T-helper 2 cell treated with Interferon-gamma antibody and Interleukin-4, amounts not matched to agents 5 μg/mL and 100 μg/mL, for 36 hours (primary cell): ENCODE measurements at places on chromosomes 6 and 20.
A peak's percentile ranks its signal among the peaks of the same experiment; 100 is the strongest.

DNA sequence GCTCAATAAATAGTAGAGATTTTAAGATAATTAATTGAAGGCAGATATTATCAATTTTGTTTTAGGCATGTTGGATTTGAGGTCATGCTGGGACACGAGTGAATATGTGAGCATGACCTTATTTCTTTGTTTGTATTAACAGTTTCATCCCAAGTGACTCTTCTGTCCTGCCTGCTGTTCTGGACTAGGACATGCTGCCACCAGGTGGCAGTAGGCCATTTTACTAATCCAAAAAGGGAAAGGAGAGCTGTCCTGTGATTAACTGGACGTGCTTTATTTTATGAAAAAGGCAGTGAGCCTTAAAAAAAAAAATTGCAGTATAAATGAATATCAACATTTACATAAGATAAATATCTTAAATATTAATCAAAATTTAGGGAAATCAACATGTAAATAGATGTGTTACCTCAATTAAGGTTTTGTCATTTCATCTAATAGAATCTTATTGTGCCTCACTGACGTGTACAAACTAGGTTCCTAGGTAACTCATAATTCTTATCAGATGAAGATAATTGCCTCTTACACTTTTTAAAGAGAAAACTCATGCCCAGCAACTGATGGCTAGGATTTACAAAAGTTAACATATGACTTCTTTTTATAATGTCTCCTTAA, 49.8 kb downstream of the FRK start:
- no peaks in the 10 kb centered on the region for H3K36me3 ChIP-seq
- H3K4me1 ChIP-seq: peaks cover 6% of the 10 kb centered on the region
- peaks cover 32% of the 10 kb centered on the region for H3K27me3 ChIP-seq
- no peak overlapping the region for H3K27ac ChIP-seq
- H3K4me3 ChIP-seq: no peak overlapping the region

DNA sequence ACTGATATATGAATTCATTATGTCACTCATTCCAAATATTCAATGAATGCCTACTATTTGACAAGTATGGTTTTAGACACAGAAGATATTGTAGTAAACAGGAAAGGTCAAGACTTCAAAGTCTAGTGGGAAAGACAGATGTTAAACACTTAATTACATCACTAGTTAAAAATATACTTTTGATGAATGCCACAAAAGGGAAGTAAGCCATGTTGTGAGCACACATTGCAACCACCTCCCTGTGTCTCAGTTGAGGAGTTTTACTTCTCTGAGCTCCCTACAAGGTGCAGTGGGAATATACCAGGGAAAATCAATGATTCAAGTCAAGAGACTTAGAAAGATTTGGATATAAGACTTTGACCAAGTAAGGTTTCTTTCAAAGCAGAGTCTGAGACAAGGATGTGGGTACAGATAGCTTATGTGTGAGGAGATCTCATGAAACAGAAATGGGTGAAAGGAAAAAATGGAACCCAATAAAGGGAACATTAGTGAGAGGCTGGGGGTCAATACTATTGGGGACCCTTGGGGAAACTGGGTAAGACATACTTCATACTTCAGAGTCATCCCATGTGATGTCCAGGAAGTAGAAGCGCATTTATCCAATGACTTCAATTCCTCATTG, 503.7 kb downstream of the KIF16B start:
- no peaks in the 10 kb centered on the region for H3K36me3 ChIP-seq
- no peaks in the 10 kb centered on the region for H3K27me3 ChIP-seq
- no peak overlapping the region for H3K4me3 ChIP-seq
- no peak overlapping the region for H3K27ac ChIP-seq
- no peak for DNase-seq

GRCh38 chr20:57075603-57076002, 190.8 kb downstream of the BMP7 start:
- peaks cover 17% of the 10 kb centered on the region for H3K27me3 ChIP-seq
- no peak for DNase-seq
- H3K4me1 ChIP-seq: peaks cover 2% of the 10 kb centered on the region
- no peak overlapping the region for H3K4me3 ChIP-seq
- no peak overlapping the region for H3K27ac ChIP-seq

GRCh38 chr6:43838276-43839036, 68.4 kb downstream of the VEGFA start:
- H3K27ac ChIP-seq: no peak overlapping the region
- no peaks in the 10 kb centered on the region for H3K27me3 ChIP-seq
- no peaks in the 10 kb centered on the region for H3K36me3 ChIP-seq
- no peak for DNase-seq

- no peaks in the 10 kb centered on the region for H3K36me3 ChIP-seq
- no peak for DNase-seq
- no peak overlapping the region for H3K4me3 ChIP-seq
- no peaks in the 10 kb centered on the region for H3K27me3 ChIP-seq
Measured at GRCh38 chr6:63757826-63758225, 122.2 kb downstream of the PHF3 start.

DNA sequence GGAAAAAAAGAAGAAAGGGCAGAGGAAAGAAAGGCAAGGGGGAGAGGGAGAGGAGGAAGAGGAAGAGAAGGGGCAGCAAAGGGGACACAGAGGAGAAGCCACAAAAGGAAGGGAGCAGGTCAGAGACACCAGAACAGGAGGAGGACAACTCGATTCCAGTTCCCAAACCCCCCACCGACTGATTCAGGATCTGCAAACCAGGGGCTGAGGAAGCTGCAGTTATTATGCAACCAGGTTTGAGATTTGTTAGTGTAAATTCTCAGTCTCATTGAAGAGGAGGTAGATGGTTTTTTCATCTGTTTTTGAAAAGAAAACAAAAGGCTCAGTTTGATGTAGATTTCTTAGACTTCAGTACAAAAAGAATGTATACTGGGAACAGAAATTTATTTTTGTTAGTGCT, 202.8 kb downstream of the FOXC1 start:
- no peaks in the 10 kb centered on the region for H3K36me3 ChIP-seq
- H3K4me1 ChIP-seq: no peaks in the 10 kb centered on the region
- no peak overlapping the region for H3K4me3 ChIP-seq
- no peaks in the 10 kb centered on the region for H3K27me3 ChIP-seq
- no peak overlapping the region for H3K27ac ChIP-seq

- no peak for DNase-seq
- H3K36me3 ChIP-seq: no peaks in the 10 kb centered on the region
- H3K4me3 ChIP-seq: no peak overlapping the region
- H3K27ac ChIP-seq: no peak overlapping the region
Measured at GRCh38 chr20:40776466-40777457, 87.7 kb upstream of the MAFB start.

GRCh38 chr20:53059848-53060247, 87.7 kb downstream of the TSHZ2 start:
- no peak overlapping the region for H3K27ac ChIP-seq
- DNase-seq: no peak
- no peaks in the 10 kb centered on the region for H3K36me3 ChIP-seq

GRCh38 chr6:156376091-156376490, 401.1 kb upstream of the ARID1B start:
- peaks cover 3% of the 10 kb centered on the region for H3K27me3 ChIP-seq
- H3K36me3 ChIP-seq: no peaks in the 10 kb centered on the region
- H3K4me3 ChIP-seq: no peak overlapping the region
- DNase-seq: no peak
- no peaks in the 10 kb centered on the region for H3K4me1 ChIP-seq

DNA sequence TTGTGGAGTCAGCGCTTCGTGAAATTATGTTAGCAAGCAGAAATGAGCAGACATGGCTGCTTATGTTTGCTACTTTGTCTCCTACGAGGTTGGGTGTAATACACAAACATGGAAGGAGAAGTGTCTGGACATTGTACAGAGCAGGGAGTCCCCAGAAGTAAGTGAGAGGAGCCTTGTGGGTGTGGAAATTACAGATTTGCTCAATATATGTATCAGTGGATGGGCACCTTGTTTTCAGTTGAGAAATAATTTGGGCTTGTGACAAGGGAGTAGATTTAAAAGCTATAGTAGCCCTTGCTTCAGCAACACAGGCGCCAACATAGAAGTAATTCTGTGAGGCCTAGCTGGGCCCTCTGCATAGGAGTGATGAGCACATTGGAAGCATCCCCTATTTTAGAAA, 49.2 kb downstream of the HECA start:
- peaks cover 33% of the 10 kb centered on the region for H3K36me3 ChIP-seq
- H3K4me3 ChIP-seq: no peak overlapping the region
- no peaks in the 10 kb centered on the region for H3K27me3 ChIP-seq
- peaks cover 25% of the 10 kb centered on the region for H3K4me1 ChIP-seq

DNA sequence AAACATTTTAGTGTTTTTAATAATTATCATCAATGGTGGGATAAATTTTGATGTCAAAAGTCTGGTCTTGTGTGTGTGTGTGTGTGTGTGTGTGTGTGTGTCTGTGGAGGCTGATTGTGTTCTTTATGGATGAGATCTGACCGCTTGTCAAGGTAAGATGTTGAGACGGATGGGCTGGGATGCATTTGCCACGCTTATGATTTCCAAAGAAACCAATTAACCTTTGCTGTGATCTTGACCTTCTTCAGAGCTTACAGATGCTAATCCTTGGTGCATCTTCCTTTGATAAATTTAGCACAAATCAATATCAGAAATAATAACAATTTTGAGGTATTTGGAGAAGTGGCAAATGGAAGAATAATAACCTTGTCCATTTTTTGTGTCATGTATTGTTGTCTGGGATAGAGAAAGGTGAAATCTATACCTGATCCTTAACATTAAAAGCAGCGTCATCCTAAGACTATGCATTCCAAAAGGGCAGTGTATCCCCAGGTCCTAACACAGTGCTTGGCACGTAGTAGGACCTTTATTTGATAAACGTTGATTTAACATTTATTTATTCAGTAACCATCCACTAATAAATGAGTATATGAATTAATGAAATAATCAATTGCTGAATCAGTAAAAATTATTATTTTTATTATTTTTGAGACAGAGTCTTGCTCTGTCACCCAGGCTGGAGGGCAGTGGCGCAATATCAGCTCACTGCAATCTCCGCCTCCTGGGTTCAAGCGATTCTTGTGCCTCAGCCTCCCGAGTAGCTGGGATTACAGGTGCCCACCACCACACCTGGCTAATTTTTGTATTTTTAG, 70.1 kb downstream of the ZDHHC14 start:
- H3K36me3 ChIP-seq: peaks cover under 1% of the 10 kb centered on the region
- no peak overlapping the region for H3K27ac ChIP-seq
- H3K4me3 ChIP-seq: no peak overlapping the region
- peaks cover 6% of the 10 kb centered on the region for H3K4me1 ChIP-seq

DNA sequence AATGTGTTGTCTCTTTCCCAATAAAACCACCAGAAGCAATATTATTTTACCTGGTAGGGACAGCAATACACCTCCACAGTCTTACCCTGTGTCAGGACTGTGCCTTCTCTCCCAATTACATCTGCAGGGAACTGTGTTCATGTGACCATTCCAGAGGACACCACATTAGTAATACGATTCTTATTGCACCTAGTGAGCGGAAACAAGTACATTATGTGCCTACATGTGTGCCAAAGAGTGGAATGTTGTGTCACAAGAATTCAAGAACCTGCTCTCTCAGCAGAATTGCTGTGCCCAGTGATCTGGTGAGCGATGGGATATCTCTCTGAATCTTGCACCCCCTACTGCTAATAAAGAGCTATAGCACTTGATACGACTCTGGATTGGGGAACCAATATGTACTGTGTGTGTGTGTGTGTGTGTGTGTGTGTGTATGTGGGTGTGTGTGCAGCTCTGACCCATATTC, 57.4 kb upstream of the FOXC1 start:
- no peak overlapping the region for H3K4me3 ChIP-seq
- H3K4me1 ChIP-seq: peaks cover 8% of the 10 kb centered on the region
- DNase-seq: no peak
- H3K27ac ChIP-seq: no peak overlapping the region
- no peaks in the 10 kb centered on the region for H3K36me3 ChIP-seq

GRCh38 chr6:1630771-1631217, 21.1 kb downstream of the FOXC1 start:
- no peak overlapping the region for H3K27ac ChIP-seq
- peaks cover 35% of the 10 kb centered on the region for H3K27me3 ChIP-seq
- no peaks in the 10 kb centered on the region for H3K36me3 ChIP-seq
- H3K4me1 ChIP-seq: no peaks in the 10 kb centered on the region
- H3K4me3 ChIP-seq: no peak overlapping the region
- no peak for DNase-seq

GRCh38 chr6:72032086-72032485, 145.7 kb downstream of the RIMS1 start:
- no peak for DNase-seq
- H3K36me3 ChIP-seq: no peaks in the 10 kb centered on the region
- no peaks in the 10 kb centered on the region for H3K4me1 ChIP-seq
- no peak overlapping the region for H3K4me3 ChIP-seq
- no peaks in the 10 kb centered on the region for H3K27me3 ChIP-seq
- H3K27ac ChIP-seq: no peak overlapping the region

DNA sequence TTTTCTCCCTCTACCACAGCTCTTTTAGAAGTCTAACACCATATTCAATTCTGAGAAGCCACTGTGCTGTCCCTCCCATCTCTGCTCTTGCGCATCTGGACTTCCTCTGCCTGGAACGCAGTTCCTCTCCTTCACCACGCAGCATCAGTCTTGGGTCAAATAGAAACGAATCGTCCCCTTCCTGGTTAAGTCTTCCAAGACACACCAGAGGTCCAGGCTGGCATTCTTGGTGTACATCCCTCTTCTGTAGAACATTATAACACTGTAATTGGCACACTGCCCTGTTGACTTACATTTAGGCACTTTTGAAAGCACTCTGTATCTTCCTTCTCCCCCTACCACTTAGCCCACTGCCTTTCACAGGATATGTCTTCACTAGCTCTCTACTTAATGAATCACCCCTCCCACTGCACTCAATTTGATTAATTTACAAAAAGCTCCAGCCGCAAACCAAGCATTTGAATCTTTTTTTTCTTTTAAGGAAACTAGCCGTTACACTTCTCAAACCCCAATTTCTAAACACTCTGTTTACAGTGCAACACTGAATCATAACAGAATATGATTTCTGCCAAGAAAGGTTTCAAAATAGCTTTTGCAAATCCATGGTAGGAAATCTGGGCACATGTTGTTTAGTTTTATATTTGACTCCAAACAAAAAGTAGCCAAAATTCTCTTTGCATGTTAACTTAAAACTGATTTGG, 140.8 kb upstream of the CARMIL1 start:
- H3K4me3 ChIP-seq: peak overlapping the region; percentile 91
- peaks cover 68% of the 10 kb centered on the region for H3K36me3 ChIP-seq
- peak; percentile 79 for DNase-seq
- H3K27me3 ChIP-seq: no peaks in the 10 kb centered on the region

DNA sequence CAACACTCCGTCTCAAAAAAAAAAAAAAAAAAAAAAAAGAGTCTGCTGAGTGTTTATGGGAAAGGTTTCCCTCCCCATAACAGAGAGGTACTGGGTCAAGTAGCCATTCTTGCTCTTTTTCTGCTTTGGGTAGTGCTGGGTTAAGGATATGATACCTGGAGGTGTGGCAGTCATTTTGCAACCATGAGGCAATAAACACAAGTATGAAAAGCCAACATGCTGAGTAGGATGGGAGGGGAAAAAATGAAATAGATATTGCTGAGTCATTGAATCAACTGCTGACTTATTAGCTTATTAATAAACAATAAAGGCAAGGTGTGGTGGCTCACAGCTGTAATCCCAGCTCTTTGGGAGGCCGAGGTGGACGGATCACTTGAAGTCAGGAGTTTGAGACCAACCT, 2.3 kb upstream of the TOMM34 start:
- H3K4me3 ChIP-seq: no peak overlapping the region
- no peak overlapping the region for H3K27ac ChIP-seq
- DNase-seq: no peak
- peaks cover 61% of the 10 kb centered on the region for H3K4me1 ChIP-seq
- no peaks in the 10 kb centered on the region for H3K27me3 ChIP-seq
- H3K36me3 ChIP-seq: peaks cover 31% of the 10 kb centered on the region

GRCh38 chr20:34143951-34144350, 31.9 kb upstream of the EIF2S2 start:
- no peak for DNase-seq
- no peak overlapping the region for H3K4me3 ChIP-seq
- H3K27ac ChIP-seq: no peak overlapping the region
- H3K27me3 ChIP-seq: peaks cover 25% of the 10 kb centered on the region
- peaks cover 5% of the 10 kb centered on the region for H3K4me1 ChIP-seq

GRCh38 chr20:15618912-15619311, 954.3 kb downstream of the KIF16B start:
- no peaks in the 10 kb centered on the region for H3K27me3 ChIP-seq
- no peaks in the 10 kb centered on the region for H3K36me3 ChIP-seq
- no peaks in the 10 kb centered on the region for H3K4me1 ChIP-seq
